Stimulated activated effector memory CD8-positive, alpha-beta T cell treated with anti-CD3 and anti-CD28 coated beads, Interleukin-12 subunit alpha, Interleukin-12 subunit beta, amount 100 ng/mL, for 72 hours (primary cell): ENCODE measurements at places on chromosomes 2 and 18.

- DNase-seq: no peak
These were observed 688.6 kb downstream of the DCC start for GRCh38 chr18:53028565-53028964.

DNA sequence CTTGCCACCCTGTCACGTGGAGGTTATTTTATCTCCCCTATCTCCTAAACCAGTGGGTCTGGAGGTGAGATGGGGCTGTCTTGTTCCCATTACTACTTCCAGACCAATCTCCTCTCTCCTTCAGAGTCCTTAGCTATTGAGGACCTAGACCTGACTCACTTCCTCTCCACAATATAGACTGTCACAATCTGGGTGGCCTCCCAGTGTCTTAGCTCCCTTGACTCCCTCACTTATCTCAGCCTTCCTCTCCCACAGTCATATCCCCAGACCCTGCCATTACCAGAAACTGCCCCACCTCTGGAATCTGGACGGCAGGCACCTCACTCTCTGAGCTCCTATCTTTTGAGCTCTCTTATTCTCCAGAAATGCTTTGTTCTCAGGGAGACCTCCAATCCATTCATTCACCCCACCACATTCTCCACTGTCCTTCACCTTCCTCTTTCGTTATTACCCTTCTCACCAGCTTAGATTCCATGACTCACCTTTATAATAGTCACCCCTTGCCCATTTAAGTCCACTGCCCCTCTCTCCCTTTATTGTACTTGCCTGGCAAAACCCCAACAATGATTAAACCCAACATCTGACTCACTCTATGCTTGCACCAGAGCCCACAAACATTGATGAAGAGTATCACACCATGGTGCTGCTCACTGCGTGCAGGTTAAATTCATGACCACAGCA is 23.3 kb upstream of the SIX3 start:
- no peak for DNase-seq

DNA sequence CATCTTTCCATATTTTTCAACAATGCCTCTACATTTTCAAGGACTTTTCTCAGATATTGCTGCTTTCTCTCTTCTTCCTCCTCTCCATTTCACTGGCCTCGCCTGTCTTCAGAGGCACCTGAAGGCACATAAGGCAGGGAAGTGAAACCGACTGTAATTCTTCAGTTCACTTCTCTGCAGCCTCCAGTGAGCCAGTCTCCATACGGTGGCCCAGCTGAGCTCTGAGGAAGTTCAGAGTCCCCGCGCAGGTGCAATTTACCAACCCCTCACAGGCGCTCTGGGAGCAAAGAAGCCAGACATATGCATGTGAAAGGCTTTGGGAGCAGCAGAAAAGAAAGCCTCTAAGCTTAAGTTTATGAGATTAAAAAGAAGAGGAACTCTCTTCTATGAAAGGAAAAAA is 12.4 kb downstream of the KLHL14 start:
- DNase-seq: no peak

- DNase-seq: no peak
These were observed 304.2 kb downstream of the CYP26B1 start for GRCh38 chr2:71843391-71843850.
